Fibroblast of skin of back (primary cell): ENCODE measurements at places on chromosomes 3 and 15.

DNA sequence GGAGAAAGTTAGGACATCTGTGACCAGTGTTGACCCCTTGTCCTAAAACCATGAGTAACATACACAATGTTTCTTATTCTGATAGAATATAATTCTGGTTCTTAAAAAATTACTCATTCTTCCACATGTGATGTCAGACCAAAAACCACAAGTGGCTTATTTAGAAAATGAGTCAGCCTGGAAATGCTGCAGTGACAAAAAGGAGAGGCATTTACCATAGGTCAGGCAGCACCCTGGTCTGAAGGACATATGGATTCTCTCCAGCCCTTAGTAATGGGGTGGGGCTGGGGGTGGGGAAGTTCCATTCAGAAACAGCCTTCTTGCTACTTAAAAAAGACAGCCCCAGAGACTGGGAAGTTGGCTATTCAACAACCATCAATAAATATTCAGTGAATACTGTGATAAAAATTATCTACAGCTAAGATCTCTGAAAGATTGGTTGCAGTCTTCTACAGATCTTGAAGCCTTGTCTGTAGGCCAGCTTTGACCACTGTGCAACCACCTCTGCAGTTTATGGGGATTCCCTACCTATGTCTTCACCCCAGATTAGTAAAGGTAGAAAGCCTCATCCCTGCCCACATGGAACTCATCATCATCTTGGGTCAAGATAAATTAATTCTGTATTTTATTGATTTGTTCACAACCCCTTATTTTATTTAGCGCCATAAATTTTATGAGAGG, 34.9 kb upstream of the TIMP4 start:
- DNase-seq: peak; percentile 99

DNA sequence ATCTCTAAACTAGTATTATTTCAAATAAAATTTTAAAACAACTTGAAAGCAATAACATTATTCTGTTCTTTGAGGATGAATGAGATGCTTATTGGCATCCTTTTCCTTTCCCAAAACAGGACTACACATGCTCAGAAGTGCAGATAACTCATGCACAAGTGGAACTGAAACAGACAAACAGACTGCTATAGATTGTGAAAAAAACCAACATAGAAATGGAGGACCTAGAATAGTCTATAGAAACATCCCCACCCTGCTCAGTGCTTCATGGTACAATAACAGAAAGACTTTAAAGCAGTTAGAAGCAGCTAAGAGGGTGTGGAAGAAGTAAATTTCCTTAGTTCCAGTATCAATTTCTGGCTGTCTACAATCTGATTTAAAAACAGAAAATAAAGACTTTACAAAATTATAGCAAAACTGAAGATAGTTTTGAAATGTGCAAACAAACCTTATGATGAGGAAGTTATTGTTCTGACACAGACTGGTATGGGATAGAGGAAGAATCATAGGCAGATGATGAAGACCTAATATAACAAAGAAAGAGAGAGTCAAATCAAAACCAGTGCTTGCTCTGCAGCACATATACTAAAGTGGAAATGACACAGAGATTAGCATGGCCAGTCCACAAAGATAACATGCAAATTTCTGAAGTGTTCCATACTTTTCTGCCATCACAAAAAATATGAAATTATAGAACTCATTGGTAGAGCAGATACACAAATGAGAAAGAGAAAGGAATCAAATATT, 1025.4 kb downstream of the SQOR start:
- no peak for DNase-seq

DNA sequence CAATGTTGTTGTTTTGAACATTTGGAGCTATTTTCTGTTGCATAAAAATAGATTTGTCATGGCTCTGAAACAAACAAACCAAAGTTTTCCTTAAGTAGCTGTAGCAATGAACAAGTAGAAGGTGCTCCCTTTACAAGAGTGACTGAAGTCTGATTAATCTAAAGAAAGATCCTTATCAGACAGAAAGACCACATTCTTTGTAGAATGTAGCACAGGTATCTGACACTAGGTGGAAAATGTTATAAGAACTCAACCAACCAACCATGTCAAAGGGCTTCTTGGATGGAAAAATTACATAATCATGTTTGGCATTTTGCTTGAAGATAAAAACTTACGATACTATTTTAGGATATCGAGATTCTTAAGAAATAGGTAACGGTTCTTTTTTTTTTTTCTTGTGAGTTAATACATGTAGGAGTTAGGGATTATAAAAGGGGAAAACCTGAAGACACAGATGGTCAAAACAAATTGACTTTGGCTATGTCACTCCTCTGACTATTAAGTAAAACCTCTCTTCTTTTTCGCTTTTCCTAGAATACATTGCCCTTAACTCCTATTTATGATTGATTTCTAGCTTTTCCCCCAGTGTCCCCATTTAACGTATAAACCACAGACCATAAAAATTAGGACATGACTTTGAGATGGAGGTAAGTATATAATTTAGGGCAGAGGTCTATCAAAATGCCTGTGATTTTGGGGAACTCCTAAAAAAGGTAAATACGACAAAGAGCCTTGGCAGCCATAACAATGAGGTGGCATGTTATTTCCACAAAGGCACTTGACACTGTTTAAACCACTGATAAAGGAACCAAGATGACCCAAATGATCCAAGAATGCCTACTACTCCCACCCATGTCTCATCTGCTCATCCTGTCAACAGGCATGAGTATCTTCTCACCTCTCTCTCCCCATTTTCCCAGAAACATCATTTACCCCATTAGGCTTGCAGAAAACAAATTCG, 72.0 kb downstream of the CCR4 start:
- no peak for DNase-seq

- no peak for DNase-seq
Observed at GRCh38 chr3:150547045-150547741, 606 bp downstream of the EIF2A start.

DNA sequence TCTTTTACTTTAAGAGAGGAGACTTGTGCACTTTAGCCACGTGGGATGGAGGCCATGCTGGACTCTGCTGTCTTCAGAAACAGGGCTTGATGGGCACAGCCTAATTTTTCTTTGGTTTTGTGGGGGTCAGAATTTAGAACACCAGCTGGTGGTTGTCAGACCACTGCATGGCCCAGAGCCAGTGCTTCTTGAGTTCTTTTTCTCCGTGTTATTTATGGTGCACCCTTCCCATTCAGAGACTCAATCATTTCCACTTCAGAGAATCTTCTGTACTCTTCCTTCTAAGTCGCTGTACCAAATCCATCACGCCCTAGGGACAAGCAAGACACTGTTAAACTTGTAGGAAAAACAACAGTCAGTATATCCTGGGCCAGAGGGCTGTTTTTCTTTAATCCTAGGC, 20.1 kb downstream of the PRR23A start:
- DNase-seq: no peak

DNA sequence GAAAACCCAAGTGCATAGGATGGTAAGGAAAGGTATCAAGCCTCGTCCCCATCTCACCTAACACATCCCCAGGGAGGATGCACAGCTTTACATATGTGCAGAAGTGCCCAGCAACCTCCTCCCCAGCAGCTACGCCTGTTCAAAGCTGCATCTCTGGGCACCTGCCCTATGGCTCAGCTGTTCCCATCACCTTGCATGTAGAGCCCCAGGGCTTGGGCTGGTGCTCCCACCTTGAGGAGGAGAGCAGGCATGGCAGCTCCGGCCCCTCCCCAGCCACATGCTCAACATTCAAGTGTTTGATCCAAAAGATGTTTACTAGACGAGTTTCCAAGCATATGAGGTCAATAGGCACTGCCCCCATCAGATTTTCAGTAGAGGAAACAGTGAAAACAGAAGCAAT, 173.5 kb downstream of the ATP10A start:
- DNase-seq: no peak

- DNase-seq: no peak
Observed at GRCh38 chr3:194555175-194556062, 68.6 kb upstream of the ATP13A3 start.

GRCh38 chr3:172869368-172869771, 118.8 kb downstream of the ECT2 start:
- no peak for DNase-seq

DNA sequence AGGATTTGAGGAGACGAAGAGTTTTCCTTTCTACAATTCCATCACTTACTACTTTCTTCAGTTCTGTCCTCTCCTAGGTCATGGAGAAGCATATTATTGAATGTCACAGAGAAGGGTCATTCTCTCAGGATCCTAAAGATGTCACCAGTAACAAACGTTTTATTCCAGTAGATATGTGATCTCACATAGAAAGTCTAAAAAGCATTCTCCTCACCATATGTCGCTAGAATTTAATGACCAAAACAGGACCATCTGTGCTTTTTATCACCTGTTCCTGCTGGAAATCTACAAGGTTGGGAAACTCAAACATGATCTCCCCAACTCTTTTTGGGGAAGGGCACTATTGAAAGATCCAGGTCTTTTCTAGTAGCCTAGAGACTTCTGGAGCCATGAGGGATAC, 24.0 kb upstream of the FRMD5 start:
- no peak for DNase-seq
